Skin of body (tissue), 3 donors: ENCODE measurements at places on chromosomes 2 and 18. TPM values are rescaled to one million over a fixed set of nuclear protein-coding genes. Genes with fewer than 3 reads are reported as not detected.

GRCh38 chr2:39488450-39488849 is 51.4 kb upstream of the MAP4K3 start:
- no peak for DNase-seq

- no peak for DNase-seq
These were observed 36.0 kb downstream of the DNMT3A start for GRCh38 chr2:25305775-25306174.

DNA sequence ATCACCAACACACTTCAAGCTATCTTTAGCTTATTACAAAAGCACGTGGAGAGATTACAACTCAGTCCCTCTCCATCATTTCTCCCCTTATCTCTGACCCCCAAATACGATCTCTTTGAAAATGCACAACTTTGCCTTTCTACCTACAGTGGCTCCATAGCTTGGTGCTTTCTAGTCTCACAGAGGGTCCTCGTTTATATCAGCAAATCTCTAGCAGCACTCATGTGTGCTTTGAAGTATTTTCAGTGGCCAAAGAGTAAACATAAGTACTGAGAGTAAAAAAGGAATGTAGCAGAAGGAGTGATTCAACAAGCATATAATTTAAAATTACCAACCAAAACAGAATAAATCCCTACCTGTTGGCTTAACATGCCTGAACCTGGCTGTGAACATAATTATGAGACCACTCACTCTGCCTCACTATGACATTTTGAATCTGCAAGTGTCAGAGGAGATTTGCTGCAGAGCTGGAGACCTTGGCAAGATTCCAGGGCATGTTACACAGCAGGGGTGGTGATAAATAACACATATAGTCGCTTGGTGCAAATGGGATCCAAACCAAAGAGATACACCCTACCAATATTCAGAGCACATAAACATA is 54.6 kb downstream of the LAMA3 start:
- no peak for DNase-seq

- peak; percentile 22 for DNase-seq
These were observed 238.7 kb downstream of the TGIF1 start for GRCh38 chr18:3688690-3689089.

GRCh38 chr2:127771756-127772155 is 39.2 kb downstream of the WDR33 start:
- DNase-seq, result no peak

DNA sequence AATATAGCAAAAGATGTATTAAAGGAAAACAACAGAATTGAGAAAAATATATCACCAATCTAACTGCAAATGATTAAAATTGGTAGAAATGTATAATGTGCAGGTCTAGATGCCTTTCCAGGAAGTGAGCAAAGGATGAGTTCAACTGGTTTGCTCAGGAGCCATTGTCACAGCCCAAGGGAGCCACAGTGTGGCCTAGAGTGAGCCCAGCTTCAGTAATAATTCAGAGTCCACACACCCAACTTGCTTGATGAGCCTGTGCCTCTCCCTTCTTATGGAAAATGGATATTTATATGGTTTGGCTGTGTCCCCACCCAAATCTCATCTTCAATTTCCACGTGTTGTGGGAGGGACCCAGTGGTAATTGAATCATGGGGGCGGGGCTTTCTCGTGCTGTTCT is 92.2 kb upstream of the ASAP2 start:
- DNase-seq, result no peak

- DNase-seq, result no peak
These were observed 37.2 kb downstream of the SLC14A2 start for GRCh38 chr18:45652303-45653080.

DNA sequence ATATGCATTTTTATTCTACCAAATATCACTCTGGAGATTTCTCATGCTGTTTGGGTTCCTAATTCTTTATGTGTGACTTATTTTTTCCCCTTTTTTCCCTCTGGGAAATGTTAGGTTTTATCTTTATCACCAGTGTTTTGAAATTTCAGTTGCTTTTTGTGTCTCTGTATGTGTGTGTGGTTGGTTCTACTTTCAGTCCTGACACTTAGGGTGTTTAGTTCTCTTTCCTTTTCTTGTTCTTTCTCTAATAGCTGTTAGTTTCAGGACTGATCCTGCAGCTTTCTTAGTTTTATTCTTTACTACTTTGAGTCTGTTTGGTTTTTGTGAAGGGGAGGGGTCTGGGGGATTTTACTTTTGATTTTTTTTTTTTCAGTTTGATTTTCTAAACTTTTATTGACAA is 23.1 kb downstream of the PPM1B start:
- no peak for DNase-seq

Gene ALKAL2
- total RNA-seq, result 1.4 TPM

GRCh38 chr2:149290662-149291061 is 39.7 kb upstream of the LYPD6 start:
- DNase-seq, result no peak

DNA sequence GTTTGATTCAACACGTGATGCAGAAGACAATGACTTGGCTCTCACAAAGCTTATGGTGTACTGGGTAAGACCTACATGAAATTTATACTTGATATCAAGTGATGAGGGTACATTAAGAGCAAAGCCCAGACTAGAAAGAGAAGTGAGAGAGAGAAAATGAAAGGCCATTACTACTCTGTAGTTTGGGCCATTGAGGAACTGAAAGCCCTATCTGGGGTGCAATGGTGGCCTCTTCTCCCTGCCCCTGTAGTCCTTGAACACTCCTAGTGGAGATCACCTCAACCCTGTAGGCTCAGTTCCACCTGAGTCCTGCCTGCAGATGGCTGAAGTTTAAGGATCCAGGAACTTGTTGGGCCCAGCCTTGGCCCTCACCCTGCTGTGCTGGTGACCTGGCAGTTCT is 569.8 kb upstream of the MEX3C start:
- DNase-seq, result no peak

Gene SEC11C
- 7.6 TPM for total RNA-seq

- DNase-seq, result no peak
These were observed 1.1 kb downstream of the DIPK1C start for GRCh38 chr18:74456017-74456348.

Gene MDH1B
- total RNA-seq, result 0.99 TPM
